DMS79 (cell line): ENCODE measurements at places on chromosomes 7 and 10.

DNA sequence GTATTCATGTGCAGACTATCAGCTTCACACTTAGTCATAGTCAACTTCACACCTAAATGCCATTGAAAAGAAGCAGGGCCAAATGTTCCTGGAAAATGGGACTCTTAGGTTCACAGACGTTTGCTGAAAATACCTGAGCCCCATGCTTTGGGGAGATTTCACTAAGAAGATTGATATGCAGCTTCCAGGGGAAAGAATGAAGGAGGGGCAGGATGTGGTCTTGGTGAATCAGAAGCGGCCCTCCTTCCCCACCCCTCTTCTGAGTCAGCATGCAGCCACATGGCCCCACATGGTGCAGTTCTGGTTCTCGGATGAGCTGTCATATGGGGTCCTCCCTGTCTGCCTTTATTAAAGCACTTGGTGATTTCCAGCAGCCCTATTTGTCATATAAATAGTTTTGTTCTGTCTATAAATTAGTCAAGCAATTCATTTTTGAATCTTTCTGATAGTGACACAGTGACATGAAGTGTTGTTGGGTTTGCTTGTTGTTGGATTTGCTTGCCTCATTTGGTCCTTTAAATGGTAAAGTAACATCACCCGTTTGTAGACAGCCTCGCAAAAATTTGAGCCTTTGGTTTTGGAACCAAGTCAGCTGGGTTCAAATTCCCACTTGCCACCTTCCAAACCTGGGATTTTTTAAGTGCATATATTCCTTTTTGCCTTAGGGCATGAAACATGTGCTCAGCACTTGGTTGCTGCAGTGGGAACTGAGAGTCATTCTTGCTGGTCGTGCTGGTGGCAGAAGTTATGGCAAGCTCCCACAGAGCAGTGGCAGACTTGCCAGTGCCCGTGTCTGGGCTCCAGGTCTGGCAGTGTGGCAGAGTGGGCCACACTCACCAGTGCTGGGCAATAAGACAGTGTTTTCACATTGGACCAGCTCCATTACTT is 68.1 kb upstream of the CDK6 start:
- no peak for DNase-seq

DNA sequence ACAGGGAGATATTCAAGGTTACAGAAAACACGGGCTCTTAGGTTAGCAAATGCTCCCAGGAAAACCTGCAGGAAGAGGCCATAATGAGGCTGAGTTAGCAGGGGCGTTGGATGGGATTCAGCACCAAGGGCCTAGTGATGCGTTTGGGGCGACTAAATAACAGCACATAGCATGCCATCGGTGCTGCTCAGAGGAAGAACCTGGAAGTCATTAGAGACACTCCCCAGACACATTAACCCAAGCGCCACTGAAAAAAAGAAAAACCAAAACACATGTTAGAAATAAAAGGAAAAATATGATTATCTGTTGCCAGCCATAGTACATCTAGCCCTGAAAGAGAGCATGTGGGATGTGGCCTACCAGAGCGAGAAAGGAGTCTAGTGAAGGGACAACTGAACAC is 28.8 kb upstream of the OPALIN start:
- no peak for DNase-seq

DNA sequence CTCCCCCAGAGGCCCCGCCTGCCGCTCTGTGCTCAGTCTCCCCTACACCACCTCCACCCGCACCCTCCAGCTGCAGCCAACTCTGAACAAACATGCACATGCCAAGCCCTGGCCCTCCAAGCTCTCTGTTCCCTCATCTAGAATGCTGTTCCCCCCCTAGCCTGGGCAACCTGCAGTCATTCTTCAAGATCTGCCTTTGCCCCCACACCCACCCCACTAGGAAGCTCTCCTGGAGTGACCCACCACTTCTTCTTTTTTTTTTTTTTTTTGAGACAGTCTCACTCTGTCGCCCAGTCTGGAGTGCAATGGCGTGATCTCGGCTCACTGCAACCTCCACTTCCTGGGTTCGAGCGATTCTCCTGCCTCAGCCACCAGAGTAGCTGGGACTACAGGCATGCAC is 13.7 kb downstream of the MYL10 start:
- no peak for DNase-seq

GRCh38 chr10:4802711-4803487 is 23.1 kb upstream of the AKR1E2 start:
- no peak for DNase-seq

GRCh38 chr7:128937647-128938543 is at the start of gene IRF5:
Gene IRF5 (plus strand): TSS chr7:128937927. CDS start chr7:128942082, 4,155 bp downstream.
- DNase-seq: peak; percentile 19

DNA sequence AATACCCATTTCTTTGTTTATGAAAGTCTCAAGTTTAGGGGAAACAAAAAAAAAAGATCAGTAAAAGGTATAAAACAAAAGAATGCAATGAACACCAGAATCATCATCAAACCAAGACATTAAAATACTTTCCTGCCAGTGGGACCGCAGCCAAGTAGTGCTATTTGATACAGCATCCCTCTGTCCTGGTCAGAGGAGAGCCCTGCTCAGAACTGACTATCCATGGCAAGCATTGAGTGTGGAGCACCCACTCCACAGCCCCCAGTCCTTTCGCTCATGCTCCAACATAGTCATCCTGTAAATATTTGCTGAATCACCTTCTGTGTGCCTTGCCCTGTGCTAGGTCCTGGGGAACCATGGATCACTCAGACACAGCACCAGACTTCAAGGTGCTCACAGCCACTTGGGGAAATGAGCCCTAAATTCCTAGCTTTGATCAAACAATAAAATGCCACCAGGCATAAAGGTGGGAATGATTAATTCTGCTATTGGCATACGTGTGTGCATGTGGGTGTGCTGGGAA is 213.6 kb upstream of the TBX20 start:
- DNase-seq: no peak

- DNase-seq: no peak
Observed at GRCh38 chr10:93703066-93703465, 674 bp upstream of the FRA10AC1 start.

- DNase-seq: no peak
Observed at GRCh38 chr7:22154143-22154529, 202.8 kb downstream of the RAPGEF5 start.

- DNase-seq: no peak
Observed at GRCh38 chr10:59098831-59099452, 77.5 kb upstream of the PHYHIPL start.

GRCh38 chr7:25788371-25788770 is 363.6 kb upstream of the NFE2L3 start:
- no peak for DNase-seq

DNA sequence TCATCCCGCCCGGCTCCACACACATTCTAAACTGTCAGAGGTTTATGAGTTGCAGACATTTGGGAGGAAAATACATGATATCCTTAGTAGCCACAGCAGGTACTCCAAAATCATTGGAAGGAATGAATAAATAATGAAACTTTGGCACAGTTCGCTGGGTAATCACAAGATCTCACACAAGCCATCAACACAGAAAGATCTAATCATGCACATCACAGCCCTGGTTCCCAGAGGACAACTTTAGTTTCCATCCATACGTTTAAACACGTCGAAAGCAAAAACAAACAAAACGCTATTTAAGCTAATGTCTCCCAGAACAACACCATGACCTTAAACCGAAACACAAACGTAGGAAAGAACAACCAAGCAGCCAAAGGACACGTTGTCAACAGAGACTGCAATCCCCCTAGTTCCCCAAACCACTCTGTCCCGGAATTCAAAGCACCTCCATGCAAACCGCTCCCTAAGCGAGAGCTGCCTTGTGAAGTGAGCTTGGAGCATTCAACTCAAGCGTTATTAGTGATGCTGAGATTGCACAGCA is 12.3 kb downstream of the SVIL start:
- no peak for DNase-seq

- DNase-seq: peak; percentile 25
Observed at GRCh38 chr10:131997366-131998049, 15.8 kb upstream of the BNIP3 start.

DNA sequence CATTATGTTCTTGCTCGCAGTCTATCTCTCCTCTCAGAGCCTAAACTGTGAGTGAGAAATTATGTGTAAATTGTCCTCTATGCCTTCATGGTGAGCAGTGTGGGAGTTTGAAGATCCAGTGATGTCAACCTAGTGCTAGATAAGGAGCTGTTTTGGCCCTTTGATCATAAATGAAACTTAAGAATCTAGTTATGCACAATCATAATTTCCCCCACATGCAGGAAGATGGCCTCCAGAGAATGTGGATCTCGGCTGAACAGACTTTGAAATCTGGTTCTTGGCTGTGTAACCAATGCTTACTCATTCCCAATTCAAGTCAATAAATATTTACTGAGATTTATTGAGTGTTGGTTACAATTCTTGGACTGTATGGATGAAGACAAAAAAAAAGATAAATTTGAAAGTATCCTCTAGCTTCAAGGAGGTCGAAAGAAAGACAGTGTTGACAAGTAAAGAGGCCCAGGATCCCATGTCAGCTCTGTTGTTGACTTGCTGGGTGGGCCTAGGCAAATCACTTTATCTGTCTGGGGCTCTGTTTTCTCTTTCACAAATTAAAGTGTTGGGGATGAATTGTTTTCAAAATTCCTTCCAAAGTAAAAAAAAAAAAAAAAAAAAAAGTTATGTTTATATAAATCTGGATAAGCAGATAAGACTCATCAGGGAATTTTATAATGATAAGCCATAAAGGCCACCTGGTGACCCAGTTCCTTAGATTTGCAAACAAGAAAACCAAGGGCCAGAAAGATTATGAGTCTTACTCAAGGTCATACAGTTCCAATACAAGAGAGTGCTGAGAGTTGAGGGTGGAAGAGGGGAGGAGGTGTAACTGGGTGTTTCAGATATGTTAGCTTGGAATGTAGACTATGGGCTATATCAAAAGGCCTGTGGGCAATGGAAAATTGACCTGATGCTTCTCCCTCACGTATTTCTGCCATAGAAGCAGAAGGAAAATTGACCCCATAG is 969.9 kb downstream of the KCNMA1 start:
- no peak for DNase-seq

DNA sequence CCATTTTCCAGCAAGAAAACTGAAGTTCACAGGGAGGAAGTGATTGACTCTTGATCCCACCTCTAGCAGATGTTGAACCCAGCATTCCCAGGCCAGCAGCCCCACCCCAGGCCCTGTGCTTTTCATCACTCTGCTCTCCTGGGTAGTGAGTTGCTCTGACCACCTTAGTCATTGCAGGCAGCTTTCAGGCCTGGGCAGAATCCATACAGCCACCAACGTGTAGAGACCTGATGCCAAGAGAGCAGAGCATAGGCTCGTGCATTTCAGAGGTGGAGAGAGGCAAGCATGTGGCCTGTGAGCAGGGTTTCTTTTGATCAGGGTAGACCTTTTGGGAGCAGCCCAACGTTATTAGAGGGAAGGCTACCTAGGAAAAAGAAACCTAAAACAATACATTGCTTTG is 334.6 kb downstream of the PTEN start:
- DNase-seq: no peak

GRCh38 chr10:94402204-94402842 is at the start of gene TBC1D12:
Gene TBC1D12 (plus strand): TSS chr10:94402541. CDS start chr10:94402614, 73 bp downstream.
- DNase-seq: peak; percentile 53

DNA sequence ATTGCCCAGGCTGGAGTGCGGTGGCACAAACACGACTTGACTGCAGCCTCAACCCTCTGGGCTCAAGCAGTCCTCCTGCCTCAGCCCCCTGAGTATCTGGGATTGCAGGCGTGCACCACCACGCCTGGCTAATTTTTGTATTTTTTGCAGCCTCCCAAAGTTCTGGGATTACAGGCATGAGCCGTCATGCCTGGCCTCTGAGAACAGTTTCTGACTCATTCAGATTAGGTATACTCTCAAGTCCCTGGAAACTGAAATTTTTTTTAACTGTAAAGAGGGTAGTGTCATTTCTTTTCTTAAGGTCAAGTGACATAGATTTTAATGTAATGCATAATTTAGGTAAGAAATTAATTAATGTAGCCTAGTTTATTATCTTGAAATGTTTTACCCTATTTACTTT is 104.7 kb downstream of the SEPTIN7 start:
- no peak for DNase-seq

- no peak for DNase-seq
Observed at GRCh38 chr7:30731581-30731980, 20.4 kb upstream of the INMT start.
